ENCODE measurements at places on chromosomes 4 and X. TPM values are rescaled to one million over a fixed set of nuclear protein-coding genes. Genes with fewer than 3 reads are reported as not detected.

GRCh38 chrX:3585719-3586118 lies 127.7 kb downstream of the PRKX start:
- DNase-seq, result no peak

DNA sequence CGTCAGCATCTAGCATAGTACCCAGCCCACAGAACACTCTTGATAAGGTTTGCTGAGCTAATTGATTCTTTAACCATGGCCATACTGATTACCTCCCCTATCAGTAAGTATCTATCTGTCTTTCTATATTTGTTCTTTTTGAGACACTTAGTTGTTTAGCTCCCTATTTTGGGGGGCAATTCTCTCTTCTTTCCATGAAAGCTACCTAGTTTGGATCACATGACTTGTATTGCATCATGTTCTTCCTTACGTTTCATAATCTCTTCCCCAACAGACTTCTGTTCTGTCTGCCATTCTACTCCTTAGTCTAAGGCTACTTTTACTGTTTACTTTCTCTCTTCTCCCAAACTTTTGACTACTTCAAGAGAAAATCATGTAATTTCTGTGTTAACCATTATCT lies 39.0 kb downstream of the TBC1D19 start:
- no peak for DNase-seq

- DNase-seq, result no peak
Measured at GRCh38 chr4:121875652-121876051, 5.4 kb upstream of the BBS7 start.

GRCh38 chr4:10461850-10462400 lies 4.7 kb upstream of the ZNF518B start:
- DNase-seq, result no peak

- no peak for DNase-seq
Measured at GRCh38 chr4:158046345-158046744, 126.5 kb downstream of the GASK1B start.

GRCh38 chr4:18321956-18322530 lies 300.5 kb upstream of the LCORL start:
- DNase-seq, result no peak

DNA sequence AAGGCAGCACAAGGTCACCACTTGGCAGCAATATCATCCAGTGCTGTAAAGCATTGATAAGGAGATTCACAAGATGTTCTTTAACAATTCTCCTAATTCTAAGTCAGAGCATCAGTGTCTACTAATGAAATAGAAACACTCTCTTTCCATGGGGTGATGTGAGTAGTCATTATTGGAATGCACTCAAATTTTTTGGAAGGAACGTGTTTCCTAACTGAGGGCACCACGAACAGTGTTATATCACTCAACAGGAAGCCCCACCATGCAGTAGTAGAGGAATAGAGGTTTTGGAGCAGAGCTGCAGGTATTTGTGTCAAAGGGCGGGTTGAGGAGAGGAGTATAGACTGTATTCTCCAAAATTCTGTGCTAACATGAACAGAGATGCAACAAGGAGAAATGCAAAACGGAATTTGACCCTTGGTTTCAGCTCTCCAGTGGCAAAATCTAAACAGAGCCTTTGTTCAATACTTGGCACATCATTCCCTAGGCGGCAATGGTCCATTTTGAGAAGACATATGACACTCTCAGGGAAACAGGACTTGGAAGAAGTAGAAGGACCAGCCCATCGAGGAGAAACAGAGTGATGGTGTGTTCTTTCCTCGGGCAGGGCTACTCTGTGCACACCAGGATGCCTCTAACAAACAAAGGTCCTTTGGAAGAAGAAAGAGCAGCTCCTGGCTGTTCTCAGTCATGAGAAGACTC lies 98.9 kb downstream of the CPEB2 start:
- DNase-seq, result no peak

- DNase-seq, result no peak
Measured at GRCh38 chr4:1873291-1873690, 2.1 kb downstream of the NSD2 start.

DNA sequence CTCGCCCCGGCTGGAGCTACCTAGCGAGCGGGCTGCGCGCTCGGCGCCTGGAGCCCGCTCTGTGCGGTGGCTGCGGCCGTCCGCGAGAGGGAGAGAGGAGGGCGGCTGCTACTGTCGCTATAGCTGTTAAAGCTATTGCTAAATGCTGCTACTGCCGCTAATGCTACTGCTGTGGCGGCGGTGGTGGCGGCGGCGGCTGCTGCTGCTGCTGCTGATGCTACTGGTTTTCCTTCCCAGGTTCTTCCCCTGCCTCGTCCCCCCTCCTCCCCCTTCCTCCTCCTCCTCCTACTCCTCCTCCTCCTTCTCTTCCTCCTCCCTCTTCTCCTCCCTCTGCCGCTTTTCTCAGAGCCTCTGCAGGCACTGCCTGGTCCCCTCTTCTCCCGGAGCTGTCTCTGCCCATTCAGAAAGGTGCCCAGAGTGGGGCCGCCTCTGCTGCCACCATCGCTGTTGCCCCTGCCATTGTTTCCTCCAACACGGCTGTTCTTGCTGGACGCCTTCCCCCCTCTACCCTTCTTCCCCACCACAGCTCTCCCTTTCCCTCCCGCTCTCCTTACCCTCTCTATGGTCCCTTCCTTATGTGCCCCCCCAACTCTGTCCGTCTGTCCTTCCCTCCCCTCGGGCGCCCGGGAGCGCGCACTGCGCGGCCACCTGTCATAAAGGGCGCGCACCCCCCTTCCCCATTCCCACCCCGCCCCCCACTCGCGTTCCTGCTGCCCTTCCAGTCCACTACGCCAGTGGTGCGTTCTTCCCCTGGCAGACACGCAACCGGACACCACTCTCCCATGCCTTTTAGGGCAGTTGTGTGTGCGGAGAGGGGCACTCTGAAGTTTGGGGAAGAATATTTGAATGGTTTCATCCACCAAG lies at the start of gene NEXMIF:
TSS of gene NEXMIF (minus strand) at position 228 of the 864 bp plus-strand sequence.
- peak; percentile 51 for DNase-seq

DNA sequence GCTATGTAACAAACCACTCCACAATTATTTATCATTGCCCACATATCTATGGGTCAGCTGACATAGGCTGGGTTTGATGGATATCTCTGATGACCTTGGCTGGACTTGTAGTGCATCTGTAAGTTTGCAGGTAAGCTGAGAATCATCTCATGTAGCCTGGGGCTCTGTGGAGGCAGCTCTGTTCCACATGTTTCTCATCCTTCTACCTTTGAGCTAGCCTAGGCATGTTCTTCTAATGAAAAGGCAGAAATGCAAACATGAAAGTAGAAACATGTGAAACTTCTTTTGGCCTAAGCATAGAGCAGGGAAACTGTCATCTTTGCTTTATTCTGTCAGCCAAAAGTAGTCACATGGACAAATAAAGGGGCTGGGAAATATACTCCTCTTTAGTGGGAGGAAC lies 18.2 kb downstream of the MRPL1 start:
- DNase-seq, result no peak

GRCh38 chrX:47613082-47613481 lies 6.6 kb downstream of the SYN1 start:
- DNase-seq, result no peak

GRCh38 chr4:128440923-128441322 lies 153.3 kb upstream of the PGRMC2 start:
- no peak for DNase-seq

DNA sequence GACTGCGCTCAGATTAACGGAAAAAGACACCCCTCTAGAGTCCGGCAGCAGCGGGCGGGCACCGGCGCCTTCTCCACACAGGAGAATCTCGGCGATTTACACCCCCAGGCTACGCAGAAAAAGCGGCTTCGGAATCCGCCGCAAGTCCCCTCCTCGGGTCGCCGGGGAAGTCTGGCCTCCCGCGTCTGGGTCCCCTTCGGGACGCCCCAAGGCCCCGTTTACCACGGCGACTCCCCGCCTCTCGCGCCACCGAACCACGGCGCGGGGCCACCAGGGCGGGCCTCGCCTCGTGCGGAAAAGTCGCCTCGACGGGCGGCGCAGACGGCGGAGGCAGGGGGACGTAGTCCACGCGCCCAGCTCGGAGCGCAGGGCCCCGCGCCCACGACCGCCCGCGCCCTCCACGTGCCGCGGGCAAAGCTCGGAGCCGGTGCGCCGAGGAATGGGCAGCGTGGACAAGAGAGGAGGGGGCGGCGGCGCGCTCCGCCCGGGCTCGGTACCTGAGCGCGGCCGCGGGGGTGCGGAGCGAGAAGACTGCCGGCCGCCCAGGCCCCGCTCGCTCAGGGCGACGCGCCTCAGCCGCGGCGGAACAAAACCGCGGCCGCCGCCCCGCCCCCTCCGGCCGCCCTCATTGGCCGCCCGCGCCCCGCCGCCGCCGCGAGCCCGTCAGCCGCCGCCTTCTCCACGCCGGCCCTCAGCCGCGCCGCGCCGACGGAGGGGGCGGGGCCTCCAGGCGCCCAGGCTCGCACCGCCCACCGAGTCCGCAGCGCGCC lies at the start of gene FAM53A:
TSS of gene FAM53A (minus strand) at position 578 of the 770 bp plus-strand sequence. CDS start 15,572 bp downstream, outside the sequence.
- peak; percentile 26 for DNase-seq

GRCh38 chr4:188282471-188283232 lies 143.4 kb downstream of the TRIML1 start:
- no peak for DNase-seq

- DNase-seq, result no peak
Measured at GRCh38 chr4:92172203-92172602, 131.6 kb upstream of the GRID2 start.

DNA sequence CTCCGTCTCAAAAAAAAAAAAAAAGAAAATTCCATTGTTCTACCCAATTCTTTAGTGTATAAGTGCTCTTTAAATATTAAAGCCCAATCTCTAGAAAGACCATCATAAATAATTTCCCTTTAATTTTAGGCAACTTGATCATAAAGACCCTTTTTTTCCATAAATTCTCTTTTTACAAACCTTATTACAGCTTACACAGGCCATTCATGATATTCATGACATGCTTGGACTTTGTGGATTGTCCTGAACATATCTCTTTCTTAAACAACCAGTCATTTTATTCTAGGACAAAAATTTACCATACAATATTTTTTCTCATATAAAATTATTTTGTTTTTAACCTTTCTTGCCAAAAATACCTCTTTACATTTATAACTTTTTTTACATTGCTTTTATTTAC lies 30.5 kb downstream of the TLR8 start:
- no peak for DNase-seq

- DNase-seq, result peak; percentile 75
Measured at GRCh38 chr4:3442959-3443749, 1.4 kb downstream of the HGFAC start.

DNA sequence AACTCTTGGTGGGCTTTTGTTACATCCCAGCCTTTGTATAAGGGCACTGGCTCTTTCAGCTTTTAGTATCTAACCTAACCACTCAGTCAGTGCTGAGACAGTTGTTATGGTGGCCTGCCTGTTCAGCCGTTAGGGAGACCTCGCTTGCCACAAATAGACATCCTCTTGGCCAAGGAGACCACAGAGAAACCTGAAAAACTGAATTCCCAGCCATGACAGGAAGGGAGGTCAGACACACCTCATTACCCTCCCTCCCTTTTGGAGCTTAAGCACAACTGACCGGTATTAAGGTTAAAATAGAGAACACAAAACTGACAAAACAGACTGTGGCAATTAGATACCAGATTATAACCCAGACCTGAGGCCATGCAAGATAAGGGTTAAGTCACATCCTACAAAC lies 1639.3 kb downstream of the RPA4 start:
- no peak for DNase-seq

DNA sequence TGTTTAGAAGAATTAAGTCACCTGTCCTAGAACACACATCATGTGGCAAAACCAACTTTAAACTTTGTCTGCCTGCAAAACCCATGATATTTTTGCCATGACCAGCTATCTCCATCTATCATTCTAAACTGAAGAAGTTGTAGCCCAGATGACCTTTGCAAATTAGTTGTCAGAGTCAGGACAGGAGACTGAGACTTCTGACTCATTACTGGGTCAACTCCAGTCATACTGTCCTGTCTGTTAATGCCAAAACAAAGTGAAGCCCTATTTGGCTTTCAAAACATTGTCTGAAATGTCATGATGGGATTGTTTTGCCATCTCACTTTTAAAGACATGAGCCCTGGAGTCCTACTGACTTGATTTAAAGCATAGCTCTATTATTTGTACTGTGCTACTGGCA lies 365.7 kb upstream of the CPEB2 start:
- DNase-seq, result no peak

DNA sequence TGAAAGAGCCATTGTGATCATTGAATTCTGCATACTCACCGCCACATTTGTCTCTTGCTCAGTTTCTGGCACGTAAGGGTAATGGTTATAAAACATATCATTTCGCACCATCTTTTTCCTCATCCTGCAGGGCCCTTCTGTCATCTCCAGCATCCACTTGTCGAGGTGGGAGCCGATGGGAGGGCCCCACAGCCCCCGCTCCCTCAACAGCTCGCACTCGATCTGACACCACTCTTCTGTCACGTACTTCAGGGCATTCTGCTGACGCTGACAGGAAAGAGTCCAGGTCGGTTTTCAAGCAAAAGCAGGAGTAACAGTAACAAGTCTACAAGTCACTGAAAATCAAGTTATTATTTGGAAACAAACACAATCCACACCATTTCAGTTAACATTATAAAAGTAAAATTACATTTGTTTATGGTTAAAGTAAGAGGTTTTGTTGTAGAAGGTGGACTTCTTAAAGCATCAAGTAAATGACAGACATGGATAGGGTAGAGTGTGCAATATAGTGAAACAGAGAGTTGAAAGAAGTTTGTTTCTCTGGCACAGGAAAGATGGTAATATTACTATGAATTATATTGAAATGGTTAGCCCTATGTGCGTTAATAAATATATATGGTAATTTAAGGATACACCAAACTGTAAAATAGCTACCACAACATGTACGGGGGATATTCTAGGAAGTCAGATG lies 150.6 kb downstream of the CDS1 start:
- no peak for DNase-seq

The ALAS2 gene
- not detected for total RNA-seq

The CCKAR gene
- not detected for total RNA-seq

The AMBN gene
- not detected for total RNA-seq

The KDR gene
- not detected for total RNA-seq

The ARHGAP36 gene
- total RNA-seq, result not detected

The NDP gene
- not detected for total RNA-seq

The CXorf49 gene
- total RNA-seq, result not detected

The SHISA3 gene
- total RNA-seq, result 0.14 TPM

The IL3RA gene
- total RNA-seq, result 1.2 TPM

The SHROOM2 gene
- not detected for total RNA-seq

The TADA2B gene
- 11.5 TPM for total RNA-seq

The IBSP gene
- not detected for total RNA-seq

The EGF gene
- total RNA-seq, result not detected

The FUNDC2 gene
- 95.9 TPM for total RNA-seq
